ENCODE measurements at places on chromosomes 6 and 20. TPM values are rescaled to one million over a fixed set of nuclear protein-coding genes. Genes with fewer than 3 reads are reported as not detected.

DNA sequence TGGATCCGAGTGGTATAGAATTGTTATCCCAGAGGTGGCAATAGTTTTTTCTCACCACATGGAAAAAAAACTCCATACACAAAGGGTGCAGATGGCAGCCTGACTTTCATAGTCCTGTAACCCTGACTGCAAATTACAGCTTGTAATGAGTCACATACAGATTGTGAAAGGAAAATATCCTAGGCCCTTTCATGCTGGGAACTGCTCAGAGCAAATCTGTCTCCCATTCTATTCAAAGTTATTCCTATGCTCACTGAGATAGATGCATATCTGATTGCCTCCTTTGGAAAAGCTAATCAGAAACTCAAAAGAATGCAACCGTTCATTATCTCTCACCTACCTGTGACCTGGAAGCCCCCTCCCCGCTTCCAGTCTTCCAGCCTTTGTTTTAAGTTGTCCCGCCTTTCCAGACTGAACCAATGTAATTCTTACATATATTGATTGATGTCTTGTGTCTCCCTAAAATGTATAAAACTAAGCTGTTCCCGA is 108.7 kb upstream of the MAP3K4 start:
- no peak overlapping the region for H3K27ac ChIP-seq
- no peak overlapping the region for H3K4me3 ChIP-seq
- H3K36me3 ChIP-seq, result no peaks in the 10 kb centered on the region
- DNase-seq, result no peak

The CFAP206 gene
- 0.20 TPM for total RNA-seq

The CGAS gene
- 1.0 TPM for total RNA-seq

The UST gene
- total RNA-seq, result 11.7 TPM

DNA sequence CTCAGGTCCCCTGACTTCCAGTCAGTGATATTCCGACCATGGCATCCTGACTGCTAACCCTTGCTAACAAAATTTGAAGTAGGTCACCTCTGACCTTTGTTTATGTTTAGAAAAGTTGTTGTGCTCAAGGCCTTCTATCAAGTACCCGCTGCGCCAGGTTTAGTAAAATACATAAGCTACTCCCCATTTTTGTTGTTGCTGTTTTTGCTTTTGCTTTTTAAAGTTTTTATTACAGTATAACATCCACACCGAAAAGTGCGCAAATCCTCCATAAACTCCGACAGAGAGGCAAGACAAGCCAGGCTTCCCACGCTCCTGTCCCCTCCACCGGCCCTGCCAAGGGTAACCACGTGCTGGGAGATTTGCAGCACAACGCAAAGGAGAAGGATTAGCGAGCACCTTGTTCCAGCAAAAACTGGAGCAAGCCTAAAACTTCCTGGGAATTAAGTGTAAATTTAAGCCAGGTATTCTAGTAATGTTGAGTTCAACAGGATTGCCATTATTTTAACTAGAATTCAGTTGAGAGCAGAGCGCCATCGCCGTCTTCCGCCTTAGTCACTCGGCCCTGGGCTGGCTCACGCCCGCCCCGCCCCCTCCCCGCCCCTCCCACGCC is 17.8 kb upstream of the HMGN4 start:
- peaks cover 7% of the 10 kb centered on the region for H3K4me1 ChIP-seq
- no peak for DNase-seq
- no peaks in the 10 kb centered on the region for H3K27me3 ChIP-seq
- no peaks in the 10 kb centered on the region for H3K36me3 ChIP-seq
- peak overlapping the region; percentile 99 for H3K27ac ChIP-seq
- H3K4me3 ChIP-seq, result peak overlapping the region; percentile 43

The SNAP25 gene
- total RNA-seq, result 3.6 TPM

- H3K4me3 ChIP-seq, result no peak overlapping the region
- DNase-seq, result no peak
- H3K4me1 ChIP-seq, result peaks cover 23% of the 10 kb centered on the region
- H3K27ac ChIP-seq, result peak overlapping the region; percentile 61
- H3K36me3 ChIP-seq, result no peaks in the 10 kb centered on the region
These were observed 213.9 kb upstream of the SSTR4 start for GRCh38 chr20:22821081-22821727.

The SLC12A5 gene
- total RNA-seq, result not detected

GRCh38 chr6:124780623-124781022 is 181.6 kb upstream of the RNF217 start:
- DNase-seq, result no peak
- H3K27ac ChIP-seq, result no peak overlapping the region
- no peaks in the 10 kb centered on the region for H3K27me3 ChIP-seq
- no peaks in the 10 kb centered on the region for H3K36me3 ChIP-seq

DNA sequence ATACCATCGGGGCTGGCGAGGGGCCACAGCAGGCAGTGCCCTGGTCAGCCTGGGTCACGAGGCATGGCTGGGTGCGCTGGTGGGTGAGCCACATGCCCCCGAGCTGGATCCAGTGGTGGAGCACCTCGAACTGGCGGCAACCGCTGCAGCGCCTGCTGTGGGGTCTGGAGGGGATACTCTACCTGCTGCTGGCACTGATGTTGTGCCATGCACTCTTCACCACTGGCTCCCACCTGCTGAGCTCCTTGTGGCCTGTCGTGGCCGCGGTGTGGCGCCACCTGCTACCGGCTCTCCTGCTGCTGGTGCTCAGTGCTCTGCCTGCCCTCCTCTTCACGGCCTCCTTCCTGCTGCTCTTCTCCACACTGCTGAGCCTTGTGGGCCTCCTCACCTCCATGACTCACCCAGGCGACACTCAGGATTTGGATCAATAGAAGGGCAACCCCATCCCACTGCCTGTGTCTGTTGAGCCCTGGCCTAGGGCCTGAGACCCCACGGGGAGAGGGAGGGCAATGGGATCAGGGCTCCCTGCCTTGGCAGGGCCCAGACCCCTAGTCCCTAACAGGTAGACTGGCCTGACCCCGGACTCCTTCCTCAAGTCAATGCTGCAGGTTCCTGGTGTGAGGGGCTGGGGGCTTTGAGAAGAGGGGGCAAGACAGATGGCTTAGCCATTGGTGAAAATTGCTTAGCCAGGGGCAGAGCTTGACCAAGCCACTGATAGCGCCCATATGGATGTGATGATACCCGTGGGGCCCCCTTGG is 598 bp downstream of the TMEM239 start:
- no peaks in the 10 kb centered on the region for H3K36me3 ChIP-seq
- H3K4me1 ChIP-seq, result peaks cover 26% of the 10 kb centered on the region
- H3K4me3 ChIP-seq, result no peak overlapping the region
- H3K27me3 ChIP-seq, result peaks cover 8% of the 10 kb centered on the region
- H3K27ac ChIP-seq, result no peak overlapping the region

GRCh38 chr6:123480986-123481385 is 155.8 kb downstream of the TRDN start:
- no peak overlapping the region for H3K27ac ChIP-seq
- no peak overlapping the region for H3K4me3 ChIP-seq
- H3K27me3 ChIP-seq, result no peaks in the 10 kb centered on the region
- no peaks in the 10 kb centered on the region for H3K4me1 ChIP-seq
- H3K36me3 ChIP-seq, result no peaks in the 10 kb centered on the region

The ADGRF1 gene
- total RNA-seq, result 1.5 TPM

The ANGPT4 gene
- total RNA-seq, result not detected

DNA sequence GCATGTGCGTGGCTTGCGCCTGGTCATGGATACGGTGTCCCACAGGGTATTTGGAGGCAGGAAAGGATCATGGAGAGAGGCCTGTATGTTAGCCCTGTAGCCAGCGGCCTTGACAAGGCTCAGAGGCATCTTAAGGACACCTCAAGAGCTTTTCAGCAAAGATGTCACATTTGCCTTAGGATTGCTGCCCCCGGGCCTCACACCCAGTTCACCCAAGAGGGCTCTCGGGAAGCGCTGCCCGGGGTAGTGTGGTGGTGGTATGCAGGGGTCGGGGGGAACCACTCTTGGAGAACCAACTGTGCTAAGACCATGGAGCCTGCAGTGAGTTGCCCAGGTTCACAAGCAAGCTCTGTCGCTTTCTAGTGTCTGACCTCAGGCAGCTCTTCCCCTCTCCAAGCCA is 36.9 kb upstream of the VSTM2L start:
- no peak overlapping the region for H3K4me3 ChIP-seq
- H3K27ac ChIP-seq, result no peak overlapping the region
- no peaks in the 10 kb centered on the region for H3K27me3 ChIP-seq
- H3K4me1 ChIP-seq, result peaks cover 5% of the 10 kb centered on the region
- H3K36me3 ChIP-seq, result no peaks in the 10 kb centered on the region

GRCh38 chr20:16444057-16444777 is 129.0 kb downstream of the KIF16B start:
- no peak overlapping the region for H3K27ac ChIP-seq
- H3K36me3 ChIP-seq, result no peaks in the 10 kb centered on the region
- H3K4me3 ChIP-seq, result no peak overlapping the region
- no peaks in the 10 kb centered on the region for H3K27me3 ChIP-seq
- no peak for DNase-seq
- H3K4me1 ChIP-seq, result no peaks in the 10 kb centered on the region

GRCh38 chr6:145733810-145734209 is 1.5 kb downstream of the EPM2A start:
- H3K27ac ChIP-seq, result peak overlapping the region; percentile 99
- H3K27me3 ChIP-seq, result no peaks in the 10 kb centered on the region
- no peak for DNase-seq
- H3K4me3 ChIP-seq, result peak overlapping the region; percentile 76
- no peaks in the 10 kb centered on the region for H3K36me3 ChIP-seq
- peaks cover 7% of the 10 kb centered on the region for H3K4me1 ChIP-seq

DNA sequence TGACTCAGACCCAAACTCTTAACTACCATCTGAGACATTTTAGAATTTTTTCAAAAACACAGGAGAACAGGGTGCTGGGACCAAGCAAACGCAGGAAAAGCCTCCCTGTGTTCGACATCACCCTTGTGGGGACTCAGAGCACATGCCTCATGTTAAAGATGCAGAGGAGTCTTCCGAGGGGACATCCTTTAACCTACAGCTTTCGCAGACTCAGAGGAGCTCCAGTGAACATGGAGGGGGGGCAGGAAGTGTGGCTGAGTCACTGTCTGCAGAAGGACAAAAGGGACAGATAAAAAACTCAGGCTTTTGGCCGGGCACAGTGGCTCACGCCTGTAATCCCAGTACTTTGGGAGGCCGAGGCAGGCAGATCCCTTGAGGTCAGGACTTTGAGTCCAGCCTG is 15.1 kb downstream of the BMP7 start:
- no peak overlapping the region for H3K4me3 ChIP-seq
- no peak overlapping the region for H3K27ac ChIP-seq
- peaks cover 27% of the 10 kb centered on the region for H3K4me1 ChIP-seq
- H3K27me3 ChIP-seq, result no peaks in the 10 kb centered on the region

The FOXA2 gene
- 7.9 TPM for total RNA-seq

GRCh38 chr20:50294164-50295088 is 103.8 kb downstream of the CEBPB start:
- no peak overlapping the region for H3K4me3 ChIP-seq
- H3K36me3 ChIP-seq, result no peaks in the 10 kb centered on the region
- no peaks in the 10 kb centered on the region for H3K27me3 ChIP-seq
- DNase-seq, result no peak

All from hepatocyte (in vitro differentiated cells).